CD4-positive, alpha-beta T cell treated with Interleukin-6 at 100 ng/mL for 8 hours (primary cell): ENCODE measurements at places on chromosomes 5 and 9.

DNA sequence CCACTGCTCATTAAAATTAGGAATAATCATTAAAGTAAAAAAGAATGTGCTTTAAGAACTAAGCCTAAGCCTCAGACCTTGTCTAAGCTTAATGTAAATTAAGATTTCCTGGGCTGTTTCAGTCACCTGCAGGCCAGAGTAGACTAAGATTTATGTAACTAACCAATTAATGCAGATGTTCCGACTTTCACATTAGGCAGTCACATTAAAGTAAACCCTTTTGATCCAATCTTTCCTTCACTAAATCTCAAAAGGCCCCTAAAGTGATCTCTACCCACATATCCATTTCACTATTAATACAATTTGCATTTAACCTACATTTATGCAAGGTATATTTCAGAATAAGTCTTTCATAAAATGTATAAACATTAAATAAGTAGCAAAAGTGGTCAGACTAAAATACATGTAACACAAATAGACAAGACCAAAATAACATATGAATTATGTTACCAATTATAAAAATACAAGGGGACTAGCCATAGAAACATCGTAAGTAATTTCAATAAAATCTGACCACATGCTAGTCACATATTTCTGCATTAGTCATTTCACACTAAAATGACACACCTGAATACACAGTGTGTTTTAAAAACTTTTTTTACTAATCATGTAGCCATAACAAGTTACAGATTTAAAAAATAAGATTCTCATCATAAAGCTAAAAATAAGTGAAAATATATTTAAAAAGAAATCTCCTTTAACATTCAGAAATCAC lies 7.7 kb downstream of the NR3C1 start:
- DNase-seq, result no peak

- no peak for DNase-seq
Measured at GRCh38 chr5:157519579-157520253, 55.9 kb downstream of the ADAM19 start.

DNA sequence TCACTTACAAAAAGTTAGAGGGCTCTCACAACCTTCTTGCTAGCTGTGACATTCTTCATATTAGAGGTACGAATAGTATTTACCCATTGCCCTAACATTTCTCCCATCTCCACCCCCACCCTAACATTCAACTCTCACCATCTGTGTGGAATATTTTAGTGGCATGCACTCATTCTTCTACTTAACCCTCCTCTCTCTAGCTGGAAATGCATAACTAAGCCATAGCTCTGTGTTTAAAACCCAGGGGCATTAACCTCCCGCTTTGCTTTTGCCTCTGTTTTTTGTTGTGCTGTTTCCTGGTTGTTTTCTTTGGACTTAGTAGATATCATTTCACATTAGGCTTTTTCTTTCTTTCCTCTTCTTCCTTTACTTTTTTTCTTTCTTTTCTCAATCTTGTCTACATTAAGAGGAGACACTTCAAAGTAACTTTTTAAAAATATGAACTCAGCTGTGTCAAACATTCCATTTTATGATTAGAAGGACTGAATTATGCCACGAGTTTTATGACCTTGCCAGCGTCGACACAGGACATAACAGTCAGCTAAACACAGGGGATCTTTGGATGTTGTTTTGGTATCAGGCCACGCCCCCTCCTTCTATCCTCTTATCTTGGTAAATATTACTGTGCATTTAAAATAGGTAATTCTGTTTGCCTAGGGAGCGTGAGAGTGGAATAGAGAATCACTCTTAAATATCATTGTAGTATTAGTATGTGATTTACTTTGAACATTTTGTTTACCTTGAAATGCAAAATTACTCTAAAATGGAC lies 236.0 kb downstream of the CD180 start:
- no peak for DNase-seq

GRCh38 chr9:110284211-110284844 lies 28.0 kb upstream of the TXN start:
- no peak for DNase-seq

DNA sequence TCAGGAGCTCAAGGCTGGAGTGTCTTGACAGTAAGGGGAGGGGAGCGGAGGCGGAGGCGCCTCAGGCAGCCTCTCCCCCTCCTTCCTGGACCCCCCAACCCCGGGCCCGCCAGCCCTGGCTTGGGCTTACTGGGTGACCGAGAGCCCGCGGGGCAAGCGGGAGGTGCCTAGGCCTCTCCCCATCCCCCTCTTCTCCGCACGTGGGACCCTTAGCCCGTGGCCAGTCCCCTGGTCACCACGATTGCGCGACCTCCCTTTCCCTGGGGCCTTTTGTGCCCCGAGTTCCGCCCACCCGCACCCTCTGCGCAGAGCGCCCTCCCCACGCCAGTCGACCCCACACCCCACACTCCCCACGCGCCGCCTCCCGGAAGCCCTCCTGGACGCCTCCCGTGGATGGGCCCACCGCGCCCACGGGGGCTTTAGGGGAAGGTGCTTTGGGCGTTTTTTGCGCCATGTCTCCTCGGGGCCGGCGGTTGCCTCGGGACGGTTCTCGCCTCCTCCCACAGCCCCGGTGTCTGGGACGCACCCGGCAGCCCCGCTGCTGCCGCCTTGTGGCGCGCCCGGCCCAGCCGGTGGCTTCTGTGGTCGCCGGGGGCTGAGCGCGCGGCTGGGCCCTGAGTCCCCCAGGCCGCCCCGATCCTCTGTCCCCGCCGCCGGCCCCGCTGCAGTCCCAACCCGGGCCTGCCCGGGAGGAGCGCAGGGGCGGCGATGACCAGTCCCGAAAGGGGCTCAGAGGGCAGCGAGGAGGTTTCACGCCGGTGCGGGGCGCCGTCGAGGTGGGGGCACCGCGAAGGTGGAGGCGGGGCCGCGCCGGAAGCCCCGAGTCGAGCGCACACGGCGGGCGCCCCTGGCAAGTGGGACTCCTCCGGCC lies 3.2 kb downstream of the TOR4A start:
- DNase-seq, result no peak

DNA sequence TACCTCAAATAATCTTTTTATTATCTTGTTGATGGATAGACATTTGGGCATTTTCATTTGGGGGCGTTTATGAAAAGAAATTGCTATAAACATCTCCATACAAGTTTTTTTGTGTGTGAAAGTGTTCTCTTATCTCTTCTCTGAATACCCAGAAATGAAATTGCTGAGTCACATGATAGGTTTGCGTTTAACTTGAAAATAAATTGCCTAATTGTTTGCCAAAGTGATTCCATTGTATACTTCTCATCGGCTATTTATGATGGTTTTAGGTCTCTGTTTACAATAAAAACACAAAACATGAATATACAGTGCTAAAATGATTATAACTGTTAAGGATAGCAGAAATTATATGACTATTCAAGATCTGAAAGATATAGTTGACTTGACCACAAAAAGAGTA lies 361.7 kb downstream of the TAF11L14 start:
- no peak for DNase-seq

GRCh38 chr9:7967093-7967827 lies 167.7 kb upstream of the DMAC1 start:
- DNase-seq, result no peak

GRCh38 chr9:6676254-6676921 lies 30.9 kb upstream of the GLDC start:
- DNase-seq, result no peak

- DNase-seq, result no peak
Measured at GRCh38 chr5:42656651-42657015, 100.0 kb upstream of the CCDC152 start.

DNA sequence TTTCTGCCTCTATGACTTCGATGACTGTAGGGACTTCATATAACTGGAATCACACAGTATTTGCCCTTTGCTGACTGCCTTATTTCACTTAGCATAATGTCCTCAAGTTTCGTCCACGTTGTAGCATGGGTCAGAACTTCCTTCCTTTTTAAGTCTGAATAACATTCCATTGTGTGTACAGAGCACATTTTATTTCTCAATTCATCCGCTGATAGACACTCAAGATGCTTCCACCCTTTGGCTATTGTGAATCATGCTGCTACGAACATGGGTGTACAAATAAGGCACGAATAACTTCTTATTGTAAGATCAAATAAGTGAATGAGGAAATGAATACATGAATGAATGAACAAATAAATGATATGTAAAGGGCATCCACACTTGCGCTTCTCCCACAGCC lies 13.0 kb downstream of the BARX1 start:
- DNase-seq, result no peak

- no peak for DNase-seq
Measured at GRCh38 chr5:66440202-66440680, 156.0 kb upstream of the MAST4 start.

DNA sequence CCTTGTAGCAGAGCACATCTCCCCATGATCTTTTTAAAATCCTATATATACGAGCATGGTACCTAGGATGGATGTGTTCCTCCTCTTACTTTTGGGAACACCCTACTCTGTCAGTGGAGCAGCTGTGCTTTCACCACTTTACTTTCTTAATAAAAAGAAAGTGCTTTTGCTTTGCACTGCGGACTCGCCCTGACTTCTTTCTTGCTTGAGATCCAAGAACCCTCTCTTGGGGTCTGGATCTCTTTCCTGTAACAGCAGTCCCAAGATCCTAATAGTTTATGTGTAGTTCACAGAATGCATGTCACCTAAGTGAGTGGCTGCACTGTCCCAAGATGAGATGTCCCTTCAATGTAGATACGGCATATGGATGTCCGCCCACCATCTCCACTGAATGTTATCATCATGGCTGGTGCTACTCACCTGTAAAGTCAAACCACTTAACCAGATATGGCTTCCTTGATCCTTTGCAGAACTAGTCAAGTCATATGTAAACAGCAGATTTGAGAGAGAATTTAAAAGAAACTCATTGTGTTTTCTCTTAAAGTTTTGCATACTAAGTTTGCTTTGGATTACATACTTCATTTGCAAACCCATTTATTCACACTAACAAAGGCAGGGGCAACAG lies 1.9 kb downstream of the FGF1 start:
- DNase-seq, result no peak

DNA sequence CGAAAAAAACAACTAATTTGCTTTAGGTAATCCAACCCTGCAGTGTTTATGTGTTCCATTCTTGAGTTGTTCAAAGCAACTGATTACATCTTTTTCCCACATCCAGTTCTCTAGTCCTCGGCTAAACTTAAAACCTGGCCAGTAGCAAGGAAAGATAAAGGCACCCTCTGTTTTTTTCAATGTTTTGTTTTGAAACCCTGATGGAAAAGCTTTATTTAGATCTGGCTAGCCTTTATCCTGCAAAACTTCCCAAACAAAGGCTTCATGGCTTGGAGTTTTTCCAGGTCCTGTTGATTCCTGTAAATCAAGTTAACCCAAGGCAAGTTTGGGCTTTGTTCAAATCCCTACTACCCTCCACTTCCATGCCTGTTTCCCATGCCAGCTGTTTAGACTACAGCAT lies 105.1 kb downstream of the CEMIP2 start:
- no peak for DNase-seq

GRCh38 chr5:107154593-107154992 lies 516.1 kb downstream of the EFNA5 start:
- no peak for DNase-seq

GRCh38 chr5:159402856-159403255 lies 72.6 kb upstream of the IL12B start:
- no peak for DNase-seq

- DNase-seq, result no peak
Measured at GRCh38 chr5:176608937-176609723, 826 bp downstream of the GPRIN1 start.
